ENCODE measurements at places on chromosomes 3 and 15.

DNA sequence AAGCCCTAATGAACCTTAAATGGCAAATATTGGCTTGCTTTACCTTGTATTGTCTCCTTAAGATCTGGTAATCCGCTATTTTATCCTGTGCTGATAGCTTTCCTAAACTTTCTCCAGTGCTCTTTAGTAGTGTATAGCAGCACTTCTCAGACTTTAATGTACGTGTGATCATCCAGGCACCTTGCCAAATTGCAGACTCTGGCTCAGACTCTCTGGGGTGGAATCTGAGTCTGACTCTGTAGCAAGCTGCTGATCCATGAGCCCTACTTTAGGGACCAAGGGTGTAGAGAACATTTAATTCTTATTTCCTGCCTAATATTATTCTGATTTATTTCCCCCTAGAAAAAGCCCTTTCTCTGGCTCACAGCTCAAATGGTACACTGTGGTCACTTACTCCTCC is 518.8 kb upstream of the ZNF385D start:
- DNase-seq = no peak

GRCh38 chr3:86801921-86802320 is 189.0 kb downstream of the VGLL3 start:
- DNase-seq = no peak
- no peaks in the 10 kb centered on the region for H3K36me3 ChIP-seq
- no peak overlapping the region for H3K27ac ChIP-seq
- H3K4me1 ChIP-seq = no peaks in the 10 kb centered on the region
- H3K27me3 ChIP-seq = no peaks in the 10 kb centered on the region
- H3K4me3 ChIP-seq = no peak overlapping the region

DNA sequence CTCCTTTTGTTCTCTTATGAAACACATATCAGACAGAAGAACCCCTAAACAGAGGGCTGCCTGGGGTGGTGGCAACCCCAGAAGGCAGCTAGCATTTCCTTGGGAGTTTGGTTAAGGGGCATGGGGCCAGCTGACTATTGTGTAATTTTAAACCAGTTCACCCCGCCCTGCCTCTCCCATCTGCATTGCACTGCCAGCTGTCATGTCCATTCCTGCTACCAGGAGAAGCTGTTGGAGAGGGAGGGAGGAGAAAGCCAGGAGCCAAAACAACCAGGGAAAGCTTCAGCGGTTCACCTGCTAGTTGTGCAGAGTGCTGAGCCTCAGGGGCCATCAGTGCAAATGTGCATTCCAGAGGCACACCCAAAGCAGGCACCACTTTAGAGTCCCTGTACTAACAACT is 47.6 kb upstream of the ATP1B3 start:
- no peak for DNase-seq
- H3K27ac ChIP-seq = no peak overlapping the region
- H3K4me3 ChIP-seq = no peak overlapping the region
- H3K27me3 ChIP-seq = no peaks in the 10 kb centered on the region
- H3K36me3 ChIP-seq = no peaks in the 10 kb centered on the region

DNA sequence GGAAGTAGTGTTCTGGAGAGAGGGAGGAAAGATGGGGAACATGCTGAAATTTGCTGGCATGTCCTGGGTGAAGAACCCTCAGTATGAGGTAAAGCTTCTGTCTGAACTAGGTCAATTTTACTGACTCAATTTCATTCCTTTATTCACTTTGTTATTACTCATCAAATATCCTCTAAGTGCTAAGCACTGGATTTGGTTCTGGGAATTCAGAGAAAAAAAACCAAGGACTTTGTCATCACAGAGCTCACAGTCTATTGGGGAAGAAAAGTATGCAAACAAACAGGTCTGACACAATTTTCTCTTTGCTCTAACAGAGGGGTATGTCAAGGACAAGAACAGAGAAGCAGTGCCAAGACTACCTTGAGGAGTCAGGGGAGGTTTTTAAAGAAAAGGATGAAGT is 68.0 kb downstream of the TFG start:
- no peak overlapping the region for H3K27ac ChIP-seq
- no peaks in the 10 kb centered on the region for H3K27me3 ChIP-seq
- DNase-seq = no peak
- no peaks in the 10 kb centered on the region for H3K4me1 ChIP-seq
- H3K4me3 ChIP-seq = no peak overlapping the region

- peaks cover 8% of the 10 kb centered on the region for H3K4me1 ChIP-seq
- no peaks in the 10 kb centered on the region for H3K36me3 ChIP-seq
- no peak overlapping the region for H3K4me3 ChIP-seq
These were observed 20.4 kb downstream of the IGF1R start for GRCh38 chr15:98668566-98669308.

GRCh38 chr3:128855569-128855968 is 23.9 kb upstream of the ACAD9 start:
- H3K36me3 ChIP-seq = no peaks in the 10 kb centered on the region
- no peak for DNase-seq
- H3K27me3 ChIP-seq = no peaks in the 10 kb centered on the region
- no peak overlapping the region for H3K4me3 ChIP-seq
- H3K4me1 ChIP-seq = peaks cover 5% of the 10 kb centered on the region
- H3K27ac ChIP-seq = no peak overlapping the region

DNA sequence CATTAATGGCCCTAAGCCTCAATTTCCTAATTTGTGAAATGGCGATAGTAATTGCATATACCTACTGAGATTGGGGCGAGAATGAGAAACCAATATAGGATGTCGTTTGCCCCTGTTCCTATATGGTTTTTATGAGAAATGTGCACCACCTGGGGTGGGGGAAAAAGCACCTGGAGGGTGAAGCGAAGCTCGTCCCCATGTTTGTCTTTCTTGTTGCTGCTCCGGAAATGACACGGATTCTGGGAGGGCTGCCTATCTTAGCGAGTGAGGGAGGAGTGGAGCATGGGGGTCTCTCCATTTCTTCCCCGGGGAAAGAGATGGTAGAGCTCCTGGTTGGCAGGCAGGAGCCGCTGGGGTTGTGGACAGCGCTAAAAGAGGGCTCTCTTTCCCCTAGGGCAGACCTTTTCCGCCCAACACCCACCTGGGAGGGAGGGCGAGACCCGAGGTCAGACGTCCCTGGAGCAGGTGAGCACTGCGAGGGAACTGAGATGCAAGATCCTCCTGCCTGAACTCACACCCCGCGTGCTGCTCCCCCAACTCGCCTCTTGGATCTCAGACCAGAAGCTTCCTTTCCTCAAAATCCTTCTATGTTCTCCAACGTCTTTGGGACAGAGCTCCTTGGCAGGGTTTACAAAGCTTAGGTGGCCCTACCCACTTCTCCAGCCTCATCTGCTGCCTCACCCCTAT is 5.6 kb upstream of the BAHD1 start:
- H3K4me1 ChIP-seq = peaks cover 37% of the 10 kb centered on the region
- DNase-seq = no peak
- peaks cover 30% of the 10 kb centered on the region for H3K27me3 ChIP-seq
- no peak overlapping the region for H3K4me3 ChIP-seq

DNA sequence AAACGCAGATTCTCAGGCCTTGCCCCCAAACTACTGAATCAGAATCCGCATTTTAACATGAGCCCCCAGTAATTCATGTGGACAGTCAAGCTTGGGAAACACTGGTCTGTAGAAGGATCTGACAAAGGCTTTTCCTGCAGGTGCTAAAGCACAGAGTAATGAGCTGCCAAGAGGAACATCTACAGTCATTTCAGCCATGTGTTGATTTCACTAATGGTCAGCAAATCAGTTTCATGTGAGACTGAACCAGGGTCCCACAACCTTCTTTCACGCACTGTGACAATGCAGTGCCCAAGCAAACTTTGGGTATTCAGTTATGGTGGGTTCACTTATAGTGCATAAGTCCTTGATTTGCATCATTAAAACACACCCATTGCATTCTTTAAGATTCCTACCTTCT is 237.6 kb downstream of the TUSC7 start:
- H3K27me3 ChIP-seq = no peaks in the 10 kb centered on the region
- H3K36me3 ChIP-seq = no peaks in the 10 kb centered on the region
- no peak overlapping the region for H3K4me3 ChIP-seq
- H3K27ac ChIP-seq = no peak overlapping the region
- no peaks in the 10 kb centered on the region for H3K4me1 ChIP-seq

DNA sequence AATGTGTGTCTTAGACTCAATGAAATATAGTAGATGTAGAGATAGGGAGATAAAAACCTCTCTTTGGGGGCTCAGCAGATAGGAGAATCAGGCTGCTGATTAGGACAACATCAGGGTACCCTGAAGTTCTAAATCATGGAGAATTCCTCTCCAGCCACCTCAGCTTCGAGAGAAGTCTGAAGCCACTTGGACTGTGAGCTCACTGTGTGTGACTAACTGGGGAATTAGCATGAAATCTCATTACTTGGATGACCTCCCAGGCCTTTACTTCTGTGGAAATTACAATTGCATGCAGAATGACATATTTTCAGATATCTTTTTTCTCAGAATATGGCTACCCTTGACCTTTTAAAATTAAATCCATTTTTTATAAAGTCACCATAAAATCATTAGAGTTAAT is 128.0 kb upstream of the MRPL3 start:
- no peak for DNase-seq
- no peak overlapping the region for H3K27ac ChIP-seq
- no peak overlapping the region for H3K4me3 ChIP-seq
- H3K4me1 ChIP-seq = no peaks in the 10 kb centered on the region

GRCh38 chr3:45631486-45631885 is 36.9 kb downstream of the LIMD1 start:
- no peak overlapping the region for H3K4me3 ChIP-seq
- no peak for DNase-seq
- H3K36me3 ChIP-seq = peaks cover 2% of the 10 kb centered on the region
- no peaks in the 10 kb centered on the region for H3K27me3 ChIP-seq
- peak overlapping the region; percentile 61 for H3K27ac ChIP-seq
- H3K4me1 ChIP-seq = peaks cover 18% of the 10 kb centered on the region

DNA sequence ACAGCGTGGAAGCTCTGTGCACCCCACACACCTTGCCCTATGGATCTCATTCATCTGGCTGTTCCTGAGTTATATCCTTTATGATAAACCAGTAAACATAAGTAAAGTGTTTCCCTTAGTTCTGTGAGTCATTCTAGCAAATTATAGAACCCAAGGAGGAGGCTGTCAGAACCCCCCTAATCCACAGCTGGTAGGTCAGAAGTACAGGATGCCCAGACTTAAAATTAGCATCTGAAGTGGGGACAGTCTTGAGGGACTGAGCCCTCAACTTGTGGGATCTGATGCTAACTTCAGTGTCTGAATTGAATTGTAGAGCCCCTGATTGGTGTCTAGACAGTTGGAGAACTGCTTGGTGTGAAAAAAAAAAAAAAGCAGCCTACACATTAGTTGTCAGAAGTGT is 75.1 kb downstream of the B3GNT5 start:
- no peak overlapping the region for H3K4me3 ChIP-seq
- no peaks in the 10 kb centered on the region for H3K4me1 ChIP-seq
- H3K27me3 ChIP-seq = no peaks in the 10 kb centered on the region
- DNase-seq = no peak
- H3K27ac ChIP-seq = no peak overlapping the region

- no peak overlapping the region for H3K4me3 ChIP-seq
- no peaks in the 10 kb centered on the region for H3K4me1 ChIP-seq
- H3K36me3 ChIP-seq = no peaks in the 10 kb centered on the region
- H3K27ac ChIP-seq = no peak overlapping the region
- H3K27me3 ChIP-seq = no peaks in the 10 kb centered on the region
These were observed 350.4 kb upstream of the SEMA6D start for GRCh38 chr15:47366884-47367283.

Measured in natural killer cell (primary cell).